CD4-positive, alpha-beta T cell treated with Interleukin-4 for 1 hour (primary cell): ENCODE measurements at places on chromosomes 2 and 18.

DNA sequence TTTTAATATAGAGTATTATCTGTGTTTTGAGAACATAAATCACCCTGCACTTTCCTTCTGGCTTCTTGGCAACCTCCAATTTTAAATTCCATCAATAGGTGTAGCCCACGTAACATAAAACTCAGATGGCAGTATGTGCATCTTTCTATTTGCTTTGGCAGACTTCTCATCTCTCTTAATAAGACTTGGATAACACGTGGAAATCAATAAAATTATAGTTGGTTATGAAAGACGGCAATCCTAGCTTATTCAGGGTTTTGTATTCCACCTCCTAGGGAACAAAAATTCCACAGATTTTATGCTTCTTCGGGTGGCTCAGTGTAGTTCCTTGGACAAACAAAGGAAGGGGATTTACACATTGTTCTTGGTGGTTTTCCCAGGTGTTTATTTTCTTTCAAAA is 299.3 kb downstream of the RND3 start:
- no peak for DNase-seq

DNA sequence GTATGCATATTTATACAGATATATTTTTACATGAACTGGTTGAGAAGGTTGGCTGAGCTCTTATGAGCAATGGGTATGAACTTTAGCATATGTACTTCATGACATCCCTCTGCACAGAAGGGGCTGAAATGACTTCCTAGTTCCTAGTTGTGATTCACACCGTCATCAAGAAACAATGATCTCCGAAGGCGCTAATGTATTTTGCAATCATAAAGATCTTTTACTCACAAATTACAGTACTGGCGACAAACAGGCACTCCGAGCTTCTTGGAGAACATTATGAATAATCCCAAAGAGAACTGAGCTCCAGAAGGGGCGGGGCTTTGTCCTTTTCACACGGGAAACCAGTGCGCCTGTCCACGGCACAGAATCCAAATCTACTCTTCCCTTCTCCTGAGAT is 18.1 kb downstream of the BCL2 start:
- no peak for DNase-seq

DNA sequence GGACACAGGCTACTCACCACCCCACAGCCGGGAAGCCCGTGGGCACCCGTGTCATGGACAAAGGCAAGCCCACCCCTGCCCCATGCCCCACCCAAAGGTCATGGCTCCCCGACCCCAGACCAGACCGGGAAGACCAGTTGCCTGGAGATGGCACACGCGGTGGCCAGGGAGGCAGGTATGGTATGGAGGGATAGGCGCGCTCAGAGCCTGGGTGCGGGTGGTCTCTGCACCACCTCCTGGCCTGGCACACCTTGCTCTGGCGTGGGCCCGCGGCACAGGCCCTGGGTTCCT is 51.2 kb downstream of the BIN1 start:
- no peak for DNase-seq

GRCh38 chr18:22337306-22337705 is 80.4 kb downstream of the CTAGE1 start:
- no peak for DNase-seq

GRCh38 chr2:36499128-36499820 is 98.7 kb downstream of the FEZ2 start:
- DNase-seq: no peak

DNA sequence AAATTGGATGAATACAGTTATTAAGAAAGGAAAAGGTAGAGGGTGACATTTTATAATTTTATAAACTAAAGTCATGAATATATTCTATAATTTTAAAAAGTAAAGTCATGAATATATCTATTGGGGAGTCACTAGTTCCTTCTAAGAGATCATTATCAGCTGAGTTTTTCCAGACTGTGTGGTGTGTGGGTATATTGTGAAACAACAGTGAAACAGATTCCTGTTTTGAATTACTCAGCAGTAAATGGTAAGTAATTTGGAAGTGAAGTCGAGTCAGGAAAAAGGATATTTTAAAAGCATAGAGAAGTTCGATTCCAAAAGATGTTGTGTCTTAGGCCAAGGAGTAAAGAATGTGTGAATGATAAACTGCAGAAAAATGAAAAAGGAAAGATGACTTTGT is 1018.2 kb upstream of the NXPH2 start:
- DNase-seq: no peak

- no peak for DNase-seq
Measured at GRCh38 chr2:168427451-168427850, 28.6 kb upstream of the CERS6 start.

GRCh38 chr2:127314193-127314988 is 20.4 kb upstream of the ERCC3 start:
- no peak for DNase-seq

DNA sequence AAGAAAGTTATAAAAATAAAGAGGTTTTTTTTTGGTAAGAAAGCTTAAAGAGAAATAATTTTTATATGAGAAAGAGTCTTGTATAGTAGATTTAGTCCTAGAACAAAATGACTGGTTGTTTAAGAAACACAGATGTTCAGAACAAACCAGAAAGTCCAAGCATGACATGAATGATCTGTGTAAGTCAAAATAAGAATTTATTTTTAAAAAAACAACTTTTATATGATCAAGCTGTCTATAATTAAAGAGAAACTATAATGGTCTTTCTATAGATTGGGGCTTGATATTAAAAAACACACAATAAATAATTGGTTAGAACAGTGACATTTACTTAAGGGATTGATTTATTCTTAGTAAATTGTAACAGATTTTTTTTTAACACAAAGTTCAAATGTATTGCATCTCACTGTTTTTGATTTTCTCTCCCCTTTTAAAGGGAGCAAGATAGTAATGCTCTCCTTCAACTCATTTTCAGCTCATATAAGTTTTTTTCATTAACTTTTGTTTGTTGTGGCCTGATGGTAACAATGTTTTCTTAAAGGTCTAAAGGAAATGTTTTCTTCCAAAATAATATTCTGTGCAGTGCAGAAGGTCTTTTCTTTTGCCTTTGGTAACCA is 1256.8 kb downstream of the LRP1B start:
- DNase-seq: no peak

GRCh38 chr2:110904116-110904778 is 171.9 kb downstream of the ACOXL start:
- DNase-seq: no peak

- DNase-seq: no peak
Measured at GRCh38 chr18:27411911-27412310, 226.8 kb upstream of the CHST9 start.

DNA sequence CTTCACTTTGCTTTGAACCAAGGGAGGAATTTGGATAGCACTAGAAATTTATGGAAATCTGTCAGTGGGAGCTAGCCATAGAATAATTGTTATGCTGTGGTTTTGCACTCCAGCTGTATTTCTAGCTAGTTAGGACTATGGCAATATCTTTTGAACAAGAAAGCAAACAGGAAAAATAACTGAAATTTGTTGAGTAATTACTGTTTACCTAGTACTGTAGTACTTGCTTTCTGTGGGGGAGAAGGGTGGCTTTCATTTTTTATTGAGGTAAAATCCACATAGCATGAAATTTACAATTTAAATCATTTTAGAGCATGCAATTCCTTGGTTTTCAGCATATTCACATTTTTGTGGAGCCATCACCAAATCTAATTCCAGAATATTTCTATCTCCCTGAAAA is 28.4 kb downstream of the MBD5 start:
- DNase-seq: no peak

DNA sequence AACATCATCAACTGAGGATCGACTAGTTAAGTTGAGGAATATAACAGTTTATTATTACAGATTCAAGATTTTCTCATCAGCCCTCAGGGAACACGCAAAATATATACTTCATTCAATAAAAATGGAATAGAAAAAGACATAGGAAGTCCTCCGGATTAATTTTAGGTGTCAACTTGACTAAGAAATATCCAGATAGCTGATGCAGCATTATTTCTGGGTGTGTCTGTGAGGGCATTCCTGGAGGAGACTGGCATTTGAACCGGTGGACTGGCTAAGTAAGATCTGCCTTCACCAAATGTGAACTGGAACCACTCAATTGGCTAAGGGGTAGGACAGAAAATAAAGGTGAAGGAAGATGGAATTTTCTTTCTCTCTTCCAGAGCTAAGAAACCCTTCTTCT is 845.3 kb downstream of the SOCS6 start:
- DNase-seq: no peak

- peak; percentile 59 for DNase-seq
Measured at GRCh38 chr2:218852911-218853667, 6.5 kb upstream of the WNT6 start.

GRCh38 chr18:48312066-48312465 is 97.1 kb downstream of the ZBTB7C start:
- no peak for DNase-seq

DNA sequence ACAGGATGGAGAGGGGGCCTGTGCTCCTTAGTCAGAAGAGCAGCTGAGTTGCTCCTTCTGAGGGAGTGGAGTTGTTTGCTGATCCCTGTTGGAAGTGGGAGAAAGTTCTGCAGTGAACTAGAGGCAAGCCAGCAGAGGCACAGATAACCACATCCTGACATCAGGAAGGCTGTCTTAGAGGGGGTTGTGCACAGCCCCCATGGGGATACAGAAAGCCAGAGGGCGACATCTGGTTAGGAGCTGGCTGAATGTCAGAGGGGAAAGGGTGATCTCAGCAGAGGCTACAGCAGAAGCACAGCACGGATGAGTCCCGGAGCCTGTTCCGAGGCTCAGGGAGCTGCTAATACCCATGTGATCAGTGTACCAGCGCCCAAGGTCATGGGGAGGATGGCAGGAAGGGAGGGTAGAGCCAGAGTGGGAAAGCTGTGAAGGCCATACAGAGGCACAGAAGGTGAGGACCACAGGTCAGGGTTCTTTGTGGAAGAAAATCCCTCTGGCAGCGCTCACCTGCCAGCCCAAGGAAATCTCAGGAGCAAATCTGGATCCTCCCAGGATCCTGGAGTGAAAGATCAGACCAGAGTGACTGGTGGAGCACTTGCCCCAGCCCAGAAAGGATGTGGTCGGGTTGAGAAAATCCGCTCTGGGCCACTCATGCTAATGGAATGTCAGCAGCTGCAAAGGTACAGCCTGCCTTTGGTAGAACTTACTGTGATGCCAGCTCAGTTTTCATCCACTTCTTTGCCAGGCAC is 111.8 kb downstream of the STPG4 start:
- DNase-seq: no peak

DNA sequence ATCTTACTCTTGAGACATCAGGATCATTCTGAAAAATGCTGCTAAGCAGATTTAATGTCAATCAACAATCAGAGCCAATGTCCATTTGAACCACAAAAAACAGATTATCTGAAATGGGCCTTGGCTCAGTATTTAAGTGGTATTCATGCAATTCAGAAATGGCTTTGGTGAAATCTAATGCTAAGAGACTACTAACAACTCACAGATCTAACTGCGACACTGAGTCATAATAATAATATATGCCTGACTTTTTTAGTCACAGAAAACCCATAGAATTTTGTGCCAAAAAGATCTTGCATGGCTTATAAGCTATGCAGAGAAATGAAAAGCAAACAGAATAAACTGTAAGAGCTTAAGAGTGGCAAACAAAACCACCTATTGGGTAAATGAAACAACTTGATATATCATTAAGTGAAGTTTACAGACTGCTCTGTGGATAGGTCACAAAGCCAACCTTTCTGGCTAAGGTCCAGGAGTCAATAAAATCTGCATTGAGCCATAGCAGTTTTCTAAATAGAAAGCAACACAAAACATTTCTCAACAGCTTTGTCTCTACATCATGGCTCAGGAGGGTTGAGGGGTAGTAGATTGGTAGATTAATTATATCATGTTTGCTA is 234.3 kb downstream of the LRATD1 start:
- no peak for DNase-seq
